ENCODE measurements at places on chromosomes 6 and 20. TPM values are rescaled to one million over a fixed set of nuclear protein-coding genes. Genes with fewer than 3 reads are reported as not detected.

Gene PRSS35
- 0.05 TPM for total RNA-seq

Gene TCP11
- not detected for total RNA-seq

Gene DEF6
- 0.26 TPM for total RNA-seq

Gene CHRNA4
- 0.35 TPM for total RNA-seq

Gene PPP1R14C
- 2.8 TPM for total RNA-seq

Gene TDRD6
- not detected for total RNA-seq

Gene HLA-G
- not detected for total RNA-seq

Gene MTCH1
- 119 TPM for total RNA-seq

Gene PTCRA
- not detected for total RNA-seq

Gene SPATS1
- not detected for total RNA-seq
